ENCODE measurements at places on chromosomes 4 and X.

DNA sequence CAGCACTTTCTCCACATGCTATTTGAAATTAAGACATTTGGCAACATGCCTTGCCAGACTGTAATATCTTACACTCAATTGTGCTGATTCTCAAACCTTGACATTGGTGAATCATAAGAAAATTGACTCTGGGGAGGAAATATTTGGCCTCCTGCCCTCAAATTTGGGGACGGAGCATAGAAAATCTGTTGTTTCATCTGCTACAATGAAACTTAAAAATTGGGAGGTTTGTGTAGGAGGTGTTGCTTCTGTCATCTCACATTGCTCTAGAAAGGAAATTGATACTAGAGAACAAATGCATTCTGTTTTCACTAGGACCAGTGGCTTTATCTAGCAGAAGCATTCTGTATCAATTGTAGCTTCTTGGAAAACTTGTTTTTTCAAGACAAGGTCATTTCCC is 5.3 kb downstream of the OCRL start:
- no peak for DNase-seq

GRCh38 chr4:7124689-7125442 is 57.0 kb upstream of the GRPEL1 start:
- no peak for DNase-seq

DNA sequence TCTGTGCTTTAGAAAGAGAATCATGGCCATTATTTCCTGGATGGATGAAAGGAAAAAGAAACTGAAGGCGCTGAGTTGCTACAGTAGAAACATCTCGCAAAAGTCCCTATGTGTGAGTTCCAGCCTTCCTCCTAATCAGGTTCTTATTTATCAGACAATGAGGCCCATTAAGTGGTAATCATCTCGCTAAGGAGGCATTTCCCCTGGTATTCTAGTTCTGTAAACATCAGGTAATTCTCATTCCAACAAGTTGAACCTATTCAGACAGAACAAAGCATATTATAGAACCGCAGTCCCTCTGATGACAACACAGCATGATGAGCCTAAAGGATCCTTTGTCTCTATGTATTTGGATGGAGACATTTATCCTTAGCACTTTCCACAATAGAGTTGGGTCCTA is 205.7 kb upstream of the MAOA start:
- no peak for DNase-seq

DNA sequence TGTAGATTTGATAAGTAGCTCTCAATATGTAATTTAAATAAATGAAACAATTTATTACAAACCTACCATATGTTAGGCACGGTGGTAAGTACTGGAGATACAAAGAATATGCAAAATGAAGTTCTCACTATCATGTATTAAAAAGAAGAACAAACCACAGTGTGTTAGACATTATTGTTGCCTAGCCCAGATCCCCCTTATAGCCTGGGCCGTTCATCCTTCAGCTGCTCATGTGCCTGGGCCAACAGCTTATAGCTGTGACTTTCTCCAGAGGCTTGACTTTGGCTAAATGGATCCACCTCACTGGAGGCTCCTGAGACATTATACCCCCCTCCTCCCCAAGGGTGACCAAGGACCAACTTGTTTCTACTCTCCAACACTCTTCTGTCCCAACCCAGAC is 29.8 kb upstream of the CCNG2 start:
- no peak for DNase-seq

DNA sequence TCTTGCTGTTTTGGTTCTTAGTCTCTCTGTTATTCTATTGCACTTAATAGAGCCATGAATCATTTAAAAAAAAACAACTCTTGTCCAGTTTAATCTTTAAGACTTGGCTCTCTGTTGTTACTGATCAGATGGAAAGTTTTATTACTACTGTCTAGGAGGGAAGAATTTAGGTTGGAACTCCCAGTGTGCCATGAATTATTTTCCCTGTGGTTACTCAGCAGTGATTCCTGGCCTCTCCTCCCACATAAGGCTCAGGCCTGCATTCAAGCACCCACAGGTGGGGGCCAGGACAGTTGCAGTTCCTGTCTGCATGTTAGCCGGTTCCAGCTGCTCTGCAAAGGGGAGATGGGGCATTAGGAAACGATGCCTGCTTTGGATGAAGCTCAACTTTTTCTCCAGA is 29.8 kb upstream of the ESX1 start:
- no peak for DNase-seq

GRCh38 chr4:8092282-8092681 is 66.3 kb downstream of the ABLIM2 start:
- no peak for DNase-seq

- DNase-seq = no peak
Measured at GRCh38 chr4:139898293-139898692, 232.7 kb downstream of the MGST2 start.

GRCh38 chrX:41933546-41933945 is 10.2 kb upstream of the CASK start:
- no peak for DNase-seq

GRCh38 chrX:7480721-7481120 is 332.8 kb upstream of the PUDP start:
- DNase-seq = no peak

DNA sequence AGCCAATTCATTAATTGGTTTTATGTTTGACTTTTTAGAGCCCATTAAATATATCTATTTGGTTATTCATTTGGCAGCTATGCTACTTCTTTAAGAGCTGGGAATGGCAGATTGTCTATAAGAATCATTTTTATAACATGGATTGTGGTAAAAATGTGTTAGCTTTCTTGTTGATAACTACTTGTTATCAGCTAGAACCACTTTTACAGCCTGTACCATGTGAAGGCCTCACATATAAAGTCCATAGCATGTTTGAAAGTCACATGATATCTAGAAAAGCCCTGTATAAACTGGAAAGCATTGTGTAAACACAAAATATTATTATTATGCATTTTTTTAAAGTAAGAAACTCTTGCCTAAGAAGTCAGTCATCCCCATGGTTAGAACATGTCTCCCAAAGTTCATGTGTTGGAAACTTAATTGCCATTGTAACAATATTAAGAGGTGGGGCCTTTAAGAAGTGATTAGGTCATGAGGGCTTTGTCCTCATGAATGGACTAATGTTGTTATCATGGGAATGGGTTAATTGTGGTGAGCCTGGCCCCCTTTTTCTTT is 110.9 kb upstream of the BMP2K start:
- DNase-seq = no peak

DNA sequence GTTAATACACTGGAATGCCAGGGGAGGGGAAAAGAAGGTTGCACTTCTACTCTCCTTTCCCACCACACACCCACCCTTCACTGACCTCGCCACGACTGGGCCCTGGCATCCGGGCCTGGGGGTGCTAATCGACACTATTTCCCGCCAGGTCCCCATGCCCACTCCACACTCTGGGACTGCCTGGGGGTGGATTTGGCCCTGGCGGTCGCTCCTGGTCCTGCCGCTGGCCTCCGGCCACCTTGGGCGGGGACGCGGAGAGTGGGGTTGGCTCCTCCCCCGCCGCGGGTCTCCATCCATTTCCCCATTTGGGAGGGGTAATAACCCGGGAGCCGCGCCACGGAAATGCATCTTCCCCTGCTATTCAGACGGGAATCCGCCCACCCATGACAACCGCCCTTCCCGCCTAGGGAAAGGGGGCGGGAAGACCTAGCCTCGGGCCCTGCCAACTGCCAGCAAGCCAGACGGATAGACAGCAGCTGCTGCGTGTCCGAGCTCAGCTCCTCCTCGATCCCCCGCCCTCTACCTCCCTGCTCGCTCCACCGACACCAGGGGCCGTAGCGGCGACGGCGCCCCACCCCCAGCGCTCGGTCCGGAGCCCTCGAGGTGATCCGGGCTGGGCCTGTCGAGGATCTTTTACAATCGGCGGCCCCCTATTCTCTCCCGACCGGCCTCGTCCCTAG is 78.1 kb downstream of the RLIM start:
- DNase-seq = peak; percentile 39

GRCh38 chrX:109830704-109831206 is 97.7 kb upstream of the ACSL4 start:
- DNase-seq = no peak

- no peak for DNase-seq
Measured at GRCh38 chrX:22889819-22890218, 109.9 kb upstream of the DDX53 start.

DNA sequence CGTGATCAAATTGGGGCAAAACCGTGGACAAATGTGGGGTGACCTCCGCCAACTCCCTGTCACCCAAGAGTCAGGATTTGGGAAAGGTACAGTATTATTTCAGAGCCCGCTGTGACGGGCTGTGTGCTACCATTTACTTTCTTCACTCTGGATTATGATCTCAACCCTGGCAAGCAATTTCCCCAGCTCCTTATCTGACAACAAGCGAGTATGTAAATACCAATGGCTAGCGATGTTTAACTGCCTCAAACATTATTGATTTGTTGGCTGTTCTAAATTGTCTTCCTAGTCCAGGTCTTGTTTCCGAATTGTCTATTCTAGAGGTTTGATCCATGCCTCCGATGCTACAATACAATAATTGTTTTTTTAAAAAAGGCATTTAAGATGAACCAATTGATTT is 17.7 kb upstream of the PITX2 start:
- DNase-seq = no peak

DNA sequence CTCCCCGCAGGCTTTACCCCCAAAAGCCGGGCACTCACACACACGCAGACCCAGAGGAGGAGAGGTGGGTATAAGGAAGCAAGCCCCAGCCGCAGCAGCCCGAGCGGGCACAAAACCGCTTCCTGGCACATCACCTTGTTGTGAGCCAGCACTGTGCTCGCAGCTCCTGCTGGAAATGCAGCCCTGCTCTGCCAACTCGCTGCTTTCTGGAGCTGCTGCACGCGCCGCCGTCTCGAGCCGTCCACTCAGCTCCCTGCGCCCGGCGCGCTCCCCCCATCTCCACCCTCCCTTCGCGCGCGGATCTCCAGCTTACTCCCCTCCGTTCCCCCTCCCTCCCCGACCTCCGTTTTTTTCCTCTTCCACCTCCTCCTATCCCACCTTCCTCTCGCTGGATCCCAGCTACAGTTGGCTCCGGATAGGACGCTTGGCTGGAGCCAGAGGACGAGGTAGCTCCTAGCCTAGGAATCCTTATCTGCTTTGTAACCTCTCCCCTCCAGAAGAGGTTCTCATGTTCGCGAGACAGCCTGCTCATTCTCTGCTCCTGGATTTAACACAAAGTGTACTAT is at the start of gene SPOCK3:
SPOCK3 (minus strand) TSS at position 179 of the 566 bp plus-strand sequence.
- DNase-seq = peak; percentile 48

DNA sequence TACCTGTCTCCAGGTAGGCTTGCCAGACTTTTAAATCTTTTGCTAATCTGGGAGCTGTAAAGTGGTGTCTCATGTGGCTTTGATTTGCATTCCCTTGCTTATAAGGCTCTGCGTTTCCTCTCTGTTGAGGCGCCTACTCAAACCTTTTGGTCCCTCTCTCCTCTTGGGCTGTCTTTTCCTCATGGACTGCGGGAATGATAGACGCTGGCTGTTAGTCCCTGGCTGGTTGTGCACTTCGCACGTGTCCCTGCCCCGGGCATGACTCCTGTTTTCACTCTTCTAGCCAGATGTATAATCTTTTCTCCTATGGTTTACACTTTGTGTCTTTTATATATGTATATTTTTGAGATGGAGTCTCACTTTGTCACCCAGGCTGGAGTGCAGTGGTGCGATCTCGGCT is 39.7 kb downstream of the RGS12 start:
- no peak for DNase-seq

- no peak for DNase-seq
Measured at GRCh38 chr4:185734214-185734613, 77.8 kb downstream of the SORBS2 start.

- DNase-seq = no peak
Measured at GRCh38 chr4:17578482-17578891, 1.5 kb downstream of the LAP3 start.

DNA sequence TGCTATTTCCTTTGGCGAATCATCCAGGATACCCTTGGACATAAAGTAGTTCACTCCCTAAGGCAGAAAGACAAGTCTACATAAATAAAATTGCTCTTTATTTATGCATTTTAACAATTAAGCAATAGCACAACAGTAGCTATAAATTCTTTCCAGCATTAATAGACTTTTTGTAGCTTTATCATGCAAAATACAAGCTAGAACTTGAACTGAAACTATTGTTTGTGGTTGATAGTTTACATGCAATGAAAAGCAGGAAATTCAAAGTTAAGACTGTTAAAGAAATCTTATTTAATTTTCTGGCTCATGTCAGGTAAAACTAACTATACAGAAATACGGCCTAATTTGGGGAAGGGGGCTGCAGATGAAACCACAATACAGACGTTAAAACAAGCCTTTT is 42.3 kb downstream of the FBXO8 start:
- no peak for DNase-seq

GRCh38 chrX:5724123-5724522 is 504.5 kb downstream of the NLGN4X start:
- no peak for DNase-seq

DNA sequence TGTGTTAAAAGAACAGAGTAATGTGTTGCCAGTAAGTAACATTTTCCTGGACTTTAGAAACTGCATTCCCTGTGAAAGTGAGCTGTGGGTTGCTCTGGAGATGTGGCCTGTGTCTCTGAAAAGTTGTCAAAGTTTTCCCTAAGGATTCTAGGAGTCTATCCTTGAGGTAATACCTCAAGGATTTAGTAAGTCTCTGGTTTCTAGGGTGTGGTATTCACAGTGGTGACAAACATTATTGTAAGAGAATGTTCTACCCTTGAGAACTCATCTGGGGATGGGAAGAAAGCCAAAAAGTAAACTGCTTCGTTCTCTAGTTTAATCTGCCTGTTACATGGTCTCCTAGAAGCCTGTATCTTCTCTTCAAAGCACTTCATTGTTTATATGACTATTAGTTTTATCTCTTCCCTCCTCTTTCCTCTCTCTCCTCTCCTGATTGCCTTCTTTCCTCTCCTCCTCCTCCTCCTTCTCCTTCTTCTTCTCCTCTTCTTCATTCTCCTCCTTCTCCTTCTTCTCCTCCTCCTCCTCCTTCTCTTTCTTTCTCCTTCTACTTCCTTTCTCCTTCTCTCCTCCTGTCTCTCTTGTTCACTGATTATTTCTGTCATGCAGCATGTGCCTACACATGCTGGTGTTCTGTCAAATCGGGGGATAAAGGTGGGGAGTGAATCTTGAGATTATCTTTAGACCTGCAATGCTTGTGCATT is 321.3 kb downstream of the PTTG2 start:
- no peak for DNase-seq

DNA sequence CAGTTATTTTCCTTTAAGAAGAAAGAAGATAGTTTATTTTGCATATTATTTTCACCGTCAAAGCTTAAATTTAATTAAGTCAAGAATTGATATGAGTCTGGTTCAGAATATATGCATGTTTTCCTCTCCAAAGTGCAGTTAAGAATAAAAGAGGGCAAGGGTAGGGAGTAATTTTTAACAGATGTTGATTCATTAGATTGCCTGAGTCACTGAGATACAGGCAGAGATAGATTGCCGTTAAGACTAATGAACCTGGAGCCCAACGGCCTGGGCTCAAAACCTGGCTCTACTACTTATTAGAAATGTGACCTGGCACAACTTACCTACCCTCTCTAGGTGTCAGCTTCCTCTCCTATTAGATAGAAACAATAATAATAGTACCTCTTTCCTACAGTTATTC is 1037.4 kb upstream of the PABPC4L start:
- DNase-seq = no peak

- DNase-seq = no peak
Measured at GRCh38 chr4:38819569-38819968, 15.0 kb upstream of the TLR1 start.
